ENCODE measurements at places on chromosomes 4 and X. TPM values are rescaled to one million over a fixed set of nuclear protein-coding genes. Genes with fewer than 3 reads are reported as not detected.
A peak's percentile ranks its signal among the peaks of the same experiment; 100 is the strongest.

The ADH1C gene
- polyA plus RNA-seq = 121 TPM

The ANK2 gene
- 61.9 TPM for polyA plus RNA-seq

DNA sequence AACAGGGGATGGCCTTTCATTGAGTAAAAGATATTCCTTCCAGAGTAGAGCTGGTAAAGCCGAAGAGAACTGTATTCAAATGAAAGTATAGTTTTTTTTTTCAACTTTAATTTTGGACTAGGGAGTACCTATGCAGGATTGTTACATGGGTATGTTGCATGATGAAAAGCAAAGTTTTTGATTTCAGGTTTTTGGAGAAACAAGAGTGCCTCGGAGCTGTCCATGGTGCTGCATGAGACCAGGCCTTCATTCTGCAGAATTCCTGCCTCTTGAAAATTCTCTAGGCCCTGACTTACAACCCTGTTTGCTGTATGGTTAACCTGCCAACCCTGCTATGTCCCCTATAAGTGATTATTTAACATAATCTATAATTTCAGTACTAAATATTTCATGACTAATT is 1065.7 kb upstream of the FTHL17 start:
- peak; percentile 1 for DNase-seq

DNA sequence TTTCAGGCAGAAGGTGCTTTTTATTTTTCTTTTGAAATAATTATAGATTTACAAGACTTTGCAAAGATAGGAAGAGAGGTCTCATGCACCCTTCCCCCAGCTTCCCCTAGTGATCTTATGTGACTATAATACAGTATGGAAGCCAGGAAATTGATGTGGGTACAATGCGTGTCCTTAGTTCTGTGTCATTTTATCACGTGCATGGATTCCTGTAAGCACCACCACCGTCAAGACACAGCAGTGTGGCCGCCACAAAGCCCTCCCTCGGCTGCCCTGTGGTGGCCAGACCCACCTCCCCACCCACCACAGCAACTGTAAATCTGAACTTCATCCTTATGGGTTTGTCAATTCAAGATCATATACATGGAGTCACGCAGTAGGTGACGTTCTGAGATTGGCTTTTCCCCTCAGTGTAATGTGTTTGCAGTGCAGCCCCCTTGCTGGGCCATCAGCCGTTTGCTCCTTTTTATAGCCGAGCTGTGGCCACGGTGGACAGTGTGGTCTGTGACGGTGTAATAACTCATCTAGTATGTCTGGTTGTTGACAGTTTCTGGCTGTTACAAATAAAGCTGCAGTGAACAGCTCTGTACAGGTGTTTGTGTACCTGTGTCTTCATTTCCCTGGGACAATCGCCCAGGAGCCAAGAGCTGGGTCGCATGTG is 10.9 kb upstream of the HTRA3 start:
- DNase-seq = no peak

- no peak for DNase-seq
Measured at GRCh38 chrX:19695884-19696283, 180.6 kb upstream of the MAP3K15 start.

DNA sequence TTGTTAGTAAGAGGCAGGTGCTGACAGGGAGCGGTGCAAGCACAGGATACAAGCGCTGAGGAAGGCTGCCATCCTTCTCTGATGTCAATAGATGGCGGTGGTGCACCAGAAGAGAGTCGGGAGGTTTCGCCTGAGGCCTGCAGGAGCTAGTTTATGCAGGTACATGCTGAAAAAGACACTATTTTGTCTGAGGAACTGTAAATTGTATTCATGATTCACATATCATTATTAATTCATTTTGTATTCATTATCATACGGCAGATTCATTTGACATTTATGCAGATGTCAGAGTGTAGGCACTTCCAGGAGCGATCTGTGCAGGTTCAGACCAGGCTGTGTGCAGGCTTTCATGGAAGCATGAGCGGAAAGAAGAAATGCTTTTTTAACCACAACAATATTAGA is 824.0 kb downstream of the STIM2 start:
- peak; percentile 24 for DNase-seq

GRCh38 chr4:127997534-127998388 is 32.6 kb downstream of the ABHD18 start:
- DNase-seq = no peak
